Umbilical cord (tissue), 2 donors: ENCODE measurements at places on chromosomes 11 and 22. TPM values are rescaled to one million over a fixed set of nuclear protein-coding genes. Genes with fewer than 3 reads are reported as not detected.

TFIP11 gene
- total RNA-seq = 42.6 TPM

SIDT2 gene
- total RNA-seq = 37.3 TPM

ZNF214 gene
- 6.0 TPM for total RNA-seq

SEPTIN5 gene
- 47.7 TPM for total RNA-seq

MPPED2 gene
- 13.7 TPM for total RNA-seq

CDHR5 gene
- not detected for total RNA-seq

OR4C6 gene
- 0.72 TPM for total RNA-seq

PDE2A gene
- 13.5 TPM for total RNA-seq

BEST1 gene
- 7.5 TPM for total RNA-seq

GPHA2 gene
- not detected for total RNA-seq

GRCh38 chr11:115334932-115335788 is 169.1 kb downstream of the CADM1 start:
- peak; percentile 61 for DNase-seq

GRCh38 chr22:24525416-24526037 is 29.4 kb downstream of the GUCD1 start:
- DNase-seq = peak; percentile 69

- DNase-seq = no peak
These were observed 624.7 kb downstream of the BUD13 start for GRCh38 chr11:116148056-116148455.

DNA sequence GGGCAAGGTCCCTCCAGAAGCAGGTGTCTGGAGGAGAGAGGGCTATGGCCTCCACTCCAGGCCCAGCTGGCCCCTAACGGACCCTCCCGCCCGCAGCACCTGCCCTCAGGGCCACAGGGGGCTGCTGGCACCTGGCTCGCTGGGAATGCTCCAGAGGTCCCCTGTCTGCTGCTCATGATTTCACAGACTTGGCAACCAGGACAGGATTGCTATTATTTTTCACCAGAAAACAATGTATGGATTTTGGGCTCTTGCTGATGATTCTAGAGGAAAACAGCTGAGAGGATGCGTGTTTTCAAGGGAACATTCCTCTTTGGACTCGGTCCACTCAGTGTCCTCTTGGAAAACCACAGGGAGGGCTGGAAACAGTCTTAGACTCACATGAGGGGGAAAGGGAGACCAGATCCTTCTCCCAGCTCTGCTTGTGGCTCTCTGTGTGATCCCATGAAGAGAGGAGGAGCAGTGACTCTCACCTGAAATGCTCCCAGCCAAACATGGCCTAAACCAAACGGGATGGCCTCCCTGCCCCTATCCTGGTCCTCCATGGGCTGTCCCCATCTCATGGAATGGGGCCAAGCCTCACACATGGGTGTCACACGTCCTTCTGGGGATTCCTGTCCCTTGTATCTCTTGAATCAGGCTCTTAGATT is 15.8 kb downstream of the MYEOV start:
- DNase-seq = no peak

- peak; percentile 90 for DNase-seq
These were observed 20.3 kb upstream of the WNT7B start for GRCh38 chr22:45997077-45997776.

DNA sequence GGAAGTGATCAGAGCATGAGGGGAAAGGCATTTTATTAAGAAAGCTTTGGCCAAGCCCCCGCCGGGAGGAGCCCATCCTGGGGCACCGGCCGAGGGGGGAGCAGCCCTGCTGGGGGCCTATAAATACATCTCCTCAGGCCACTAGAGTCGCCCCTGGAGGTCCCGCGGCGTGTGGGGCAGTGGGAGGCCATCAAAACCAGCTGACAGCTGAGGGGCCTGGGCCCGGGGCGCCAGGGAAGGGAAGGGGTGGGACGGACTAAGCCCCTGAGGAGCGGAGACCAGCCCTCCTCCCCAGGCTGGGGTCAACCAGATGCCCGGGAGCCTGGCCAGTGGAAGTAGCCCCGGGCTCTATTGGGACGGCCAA is 13.1 kb downstream of the SCARF2 start:
- DNase-seq = no peak

DNA sequence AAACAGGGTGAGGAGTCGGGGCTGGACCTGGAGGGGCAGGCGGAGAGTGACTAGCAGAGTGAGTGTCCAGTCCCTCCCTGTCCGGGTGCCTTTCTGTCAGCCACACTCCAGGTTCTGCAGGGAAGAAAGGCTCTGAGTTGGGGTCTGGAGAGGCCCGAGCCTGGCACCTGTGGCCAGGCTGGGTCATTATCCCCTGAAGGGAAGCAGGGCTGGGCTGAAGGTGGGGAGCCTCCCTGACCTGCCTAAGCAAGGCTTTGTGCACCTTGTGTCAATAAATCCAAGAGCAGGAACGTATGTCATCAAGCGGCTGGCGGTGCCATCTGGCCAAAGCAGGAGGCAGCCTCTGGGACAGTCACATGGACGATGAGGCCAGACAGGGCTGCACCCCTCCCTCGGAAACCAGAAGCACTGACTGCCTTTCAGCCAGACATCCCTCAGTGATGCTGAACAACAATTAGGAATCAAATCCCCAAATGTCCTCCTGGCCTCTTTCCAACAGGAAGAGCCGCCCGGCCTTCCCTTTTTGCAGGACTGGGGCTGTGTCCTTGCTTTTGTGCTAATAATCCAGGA is 73.9 kb upstream of the FGF3 start:
- no peak for DNase-seq

GRCh38 chr22:43109921-43110443 is 568 bp upstream of the BIK start:
- DNase-seq = no peak

DNA sequence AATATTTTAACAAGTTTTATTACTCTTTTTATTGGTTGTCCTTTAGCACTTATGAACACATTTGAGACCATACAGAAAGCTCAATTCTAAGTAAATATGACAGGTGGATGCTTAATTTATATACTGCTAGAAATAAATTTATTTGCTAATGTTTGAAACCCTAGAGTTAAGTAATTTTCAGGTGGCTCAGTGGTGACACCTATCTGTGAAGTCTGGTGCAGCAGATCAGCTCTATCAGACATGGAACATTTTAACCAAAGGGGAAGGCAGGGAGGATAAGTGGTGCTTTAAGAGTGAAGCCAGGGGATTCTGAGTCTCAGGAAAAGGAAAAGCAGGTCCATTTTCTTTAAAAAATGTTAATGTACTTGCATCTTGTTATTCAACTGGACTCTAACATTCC is 175.8 kb downstream of the DSCAML1 start:
- DNase-seq = no peak

- no peak for DNase-seq
These were observed 67.8 kb downstream of the CTTN start for GRCh38 chr11:70466154-70466553.

GRCh38 chr11:47305734-47306483 is 36.0 kb downstream of the MADD start:
- no peak for DNase-seq

DNA sequence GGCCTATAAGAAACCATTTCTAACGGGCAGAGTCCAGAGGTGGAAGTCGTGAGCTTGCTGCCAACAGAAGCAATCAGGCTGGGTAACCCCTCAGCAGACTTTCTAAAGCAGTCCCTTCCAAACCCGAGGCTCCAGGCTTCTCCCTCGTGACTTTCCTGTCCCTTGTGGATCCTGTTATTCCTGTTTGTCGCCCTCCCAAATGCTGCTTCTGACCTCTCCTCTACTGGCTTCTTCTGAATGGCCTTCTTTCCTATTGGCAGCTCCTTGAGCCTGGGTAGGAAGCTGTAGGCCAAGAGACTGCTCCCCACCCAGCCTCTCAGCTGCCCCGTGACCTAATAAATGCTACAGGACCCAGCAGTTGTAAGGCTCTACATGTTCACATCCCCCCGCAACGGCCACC is 35.0 kb downstream of the MAFF start:
- no peak for DNase-seq

GRCh38 chr11:8665222-8665621 is 17.2 kb downstream of the TRIM66 start:
- DNase-seq = no peak

DNA sequence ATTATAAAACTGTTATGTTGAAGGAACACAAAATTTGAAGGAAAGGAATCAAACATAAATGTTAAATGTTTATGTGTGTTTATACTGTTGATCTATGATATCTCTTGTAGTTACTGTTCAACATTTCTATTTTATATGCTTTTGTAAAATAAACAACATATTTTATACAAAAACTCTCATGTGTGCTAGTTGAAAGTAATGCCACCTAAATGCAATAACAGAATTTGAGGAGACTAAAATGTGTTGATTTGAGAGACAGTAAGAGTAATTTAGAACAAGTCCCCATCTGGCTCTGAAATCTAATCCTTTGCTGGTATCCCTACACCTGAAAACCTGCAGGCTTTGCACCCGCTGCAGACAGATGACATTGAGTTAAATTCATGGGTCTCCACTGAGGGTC is 95.7 kb upstream of the TOP3B start:
- DNase-seq = no peak

DNA sequence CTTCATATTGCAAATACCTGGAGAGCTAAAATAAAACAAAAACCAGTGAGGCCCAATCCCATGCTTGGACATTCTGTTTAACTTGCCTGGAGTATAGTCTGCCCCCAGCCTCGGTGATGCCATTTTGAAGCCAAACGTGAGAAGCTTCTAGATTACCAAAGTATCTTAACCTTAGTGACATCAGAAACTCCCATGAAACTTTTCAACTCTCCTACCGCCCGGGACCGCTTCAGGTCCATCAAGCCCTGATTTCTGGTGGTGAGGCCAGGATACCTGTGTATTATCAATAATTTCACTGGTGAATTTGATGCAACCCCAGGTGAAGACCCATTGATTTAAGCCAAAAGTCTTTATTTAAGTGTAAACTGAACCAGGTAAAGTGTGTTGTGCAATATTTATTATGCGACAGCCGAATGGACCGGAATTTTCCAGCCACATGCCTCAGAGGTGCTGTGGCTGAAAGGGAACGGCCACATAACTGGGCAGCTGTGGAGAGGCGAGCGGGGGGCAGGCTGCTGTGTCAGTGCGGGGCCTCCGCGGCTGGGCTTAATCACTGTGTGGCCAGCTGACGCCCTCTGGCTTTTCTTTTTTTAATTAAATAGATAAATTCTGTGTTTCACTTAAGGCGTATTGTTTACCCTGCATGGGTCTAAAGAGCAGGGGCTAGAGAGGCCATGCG is 385.5 kb upstream of the B3GAT1 start:
- no peak for DNase-seq

GRCh38 chr22:19840955-19841640 is 13.6 kb downstream of the GNB1L start:
- no peak for DNase-seq

GRCh38 chr11:36779791-36780190 is 181.8 kb upstream of the RAG2 start:
- DNase-seq = no peak

DNA sequence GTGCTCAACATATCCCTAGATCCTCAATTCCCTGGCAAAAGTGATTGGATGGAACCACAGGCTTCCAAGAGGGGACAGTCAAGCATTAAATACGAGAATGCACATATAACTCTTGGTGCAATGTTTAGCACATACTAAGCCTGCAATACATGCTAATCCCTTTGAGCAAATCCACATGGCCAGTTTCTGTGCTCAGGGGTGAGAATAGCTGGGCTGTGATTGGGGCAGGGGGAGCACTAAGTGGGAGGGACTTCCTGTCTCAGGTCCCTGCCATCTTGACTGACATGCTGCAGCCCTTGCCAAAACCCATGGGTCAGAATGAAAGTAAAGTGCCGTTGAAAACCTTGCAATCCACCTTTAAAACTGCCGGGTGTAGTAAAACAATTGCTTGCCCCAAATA is 2.7 kb upstream of the ADAMTS15 start:
- DNase-seq = no peak

- no peak for DNase-seq
These were observed 60.0 kb upstream of the NECTIN1 start for GRCh38 chr11:119788911-119789560.

DNA sequence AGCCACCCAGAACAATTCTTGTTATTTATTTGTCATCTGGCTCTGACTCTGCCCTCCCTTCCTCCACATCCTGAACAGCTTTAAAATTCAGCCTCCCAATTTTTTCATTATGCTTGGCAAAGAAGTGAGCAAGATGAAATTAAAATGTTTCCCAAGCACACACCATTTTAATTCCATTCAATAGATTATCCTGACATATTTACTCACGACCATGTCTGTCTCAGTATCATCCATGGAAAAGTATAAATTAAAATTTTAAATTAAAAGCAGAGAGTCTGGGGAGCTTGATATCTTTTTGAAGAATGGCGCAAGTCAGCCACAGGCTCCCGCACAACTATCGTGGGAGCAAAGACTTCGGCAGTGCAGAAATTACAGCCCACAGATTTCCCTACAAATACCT is 862.4 kb downstream of the OPCML start:
- no peak for DNase-seq

- peak; percentile 26 for DNase-seq
These were observed 13.3 kb downstream of the MPST start for GRCh38 chr22:37032535-37033460.

DNA sequence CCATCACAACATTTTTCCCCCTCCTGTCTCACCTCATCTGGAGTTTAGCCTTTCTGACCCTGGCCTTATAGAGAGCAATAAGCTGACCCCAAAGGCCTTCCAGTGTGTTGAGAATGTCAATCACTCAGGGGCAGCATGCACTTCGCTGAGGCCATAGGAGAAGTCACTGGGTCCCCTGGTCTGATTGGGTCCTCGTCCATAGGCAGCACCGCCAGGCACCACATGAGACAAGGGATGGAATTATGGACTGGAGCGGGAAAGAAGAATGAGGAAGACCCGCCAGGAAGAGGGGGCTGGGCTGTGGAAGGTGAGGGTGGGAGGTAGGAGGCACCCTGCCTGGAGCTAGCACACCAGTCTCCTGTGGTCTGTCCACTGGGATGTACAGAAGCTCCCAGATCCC is 72.9 kb downstream of the DSCAML1 start:
- DNase-seq = no peak

- DNase-seq = no peak
These were observed 70.3 kb downstream of the TNRC6B start for GRCh38 chr22:40247976-40248375.

DNA sequence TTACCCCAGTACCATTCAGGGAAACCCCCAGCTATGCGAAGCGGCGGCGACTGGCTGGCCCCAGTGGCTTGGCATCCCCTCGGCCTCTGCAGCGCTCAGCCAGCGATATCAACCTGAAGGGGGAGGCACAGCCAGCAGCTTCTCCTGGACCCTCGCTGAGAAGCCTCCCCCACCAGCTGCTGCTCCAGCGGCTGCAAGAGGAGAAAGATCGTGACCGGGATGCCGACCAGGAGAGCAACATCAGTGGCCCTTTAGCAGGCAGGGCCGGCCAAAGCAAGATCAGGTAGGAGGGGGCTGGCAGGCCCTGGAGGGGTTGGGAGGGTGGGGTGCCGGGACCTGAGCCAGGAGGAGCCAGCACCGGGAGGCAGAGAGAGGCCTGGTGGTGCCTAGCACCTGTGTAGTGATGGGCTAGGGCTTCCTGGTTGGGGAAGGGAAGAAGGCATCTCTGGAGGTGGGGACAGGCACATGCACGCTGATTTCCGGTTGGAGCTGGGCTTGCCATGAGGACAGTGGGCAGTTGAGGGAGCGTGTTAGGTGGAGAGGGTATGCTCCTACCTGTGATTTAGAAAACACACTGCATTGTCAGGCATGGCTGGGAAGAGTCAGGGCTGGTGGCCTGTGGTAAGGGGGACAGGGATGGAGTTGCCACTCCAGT is 22.3 kb downstream of the SHANK3 start:
- DNase-seq = no peak
